HT1080 (cell line): ENCODE measurements at places on chromosomes 1 and 21.
A peak's percentile ranks its signal among the peaks of the same experiment; 100 is the strongest.

- peak; percentile 77 for DNase-seq
Observed at GRCh38 chr21:23968722-23969647, 1638.3 kb downstream of the MRPL39 start.

- no peak for DNase-seq
Observed at GRCh38 chr1:161113915-161114314, 3.9 kb downstream of the PFDN2 start.

GRCh38 chr1:93739472-93739871, 57.8 kb upstream of the BCAR3 start:
- DNase-seq = no peak

DNA sequence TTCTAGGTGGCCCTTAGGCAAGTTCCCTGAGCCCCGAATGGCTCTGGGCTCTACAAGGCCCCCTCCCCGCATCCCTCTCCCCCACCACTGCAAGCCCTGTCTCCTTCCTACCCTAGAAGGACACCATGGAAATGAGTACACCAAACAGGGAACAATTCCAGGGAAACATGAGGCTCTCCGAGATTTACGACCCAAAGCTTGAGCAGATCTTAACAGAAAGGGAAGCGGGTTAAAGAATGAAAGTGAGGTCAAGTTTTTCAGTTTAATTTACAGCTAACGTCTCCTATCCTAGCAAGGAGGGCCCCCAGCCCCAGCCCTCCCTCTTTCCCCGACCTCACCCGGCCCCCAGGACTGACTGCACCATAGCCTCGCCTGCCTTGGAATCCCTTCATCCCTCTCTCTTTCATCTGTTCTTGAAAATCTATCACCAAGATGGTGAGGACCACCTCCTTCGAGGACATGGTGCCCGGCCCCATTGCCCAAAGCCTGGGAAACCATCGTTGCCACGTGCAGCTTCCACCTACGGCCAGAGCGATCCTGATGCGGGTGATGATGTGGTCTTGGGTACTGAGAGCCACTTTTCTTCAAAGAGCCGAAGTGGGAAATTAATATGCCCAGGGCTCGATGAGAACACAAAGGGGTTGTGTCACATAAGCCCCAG, 30.5 kb downstream of the SIM2 start:
- no peak for DNase-seq

GRCh38 chr1:17161137-17161740, 42.0 kb upstream of the PADI2 start:
- peak; percentile 51 for DNase-seq

GRCh38 chr1:246279402-246279801, 227.7 kb downstream of the SMYD3 start:
- no peak for DNase-seq

GRCh38 chr1:115331558-115332331, 6.3 kb downstream of the NGF start:
- no peak for DNase-seq

GRCh38 chr1:50542362-50542761, 119.1 kb upstream of the DMRTA2 start:
- DNase-seq = no peak

DNA sequence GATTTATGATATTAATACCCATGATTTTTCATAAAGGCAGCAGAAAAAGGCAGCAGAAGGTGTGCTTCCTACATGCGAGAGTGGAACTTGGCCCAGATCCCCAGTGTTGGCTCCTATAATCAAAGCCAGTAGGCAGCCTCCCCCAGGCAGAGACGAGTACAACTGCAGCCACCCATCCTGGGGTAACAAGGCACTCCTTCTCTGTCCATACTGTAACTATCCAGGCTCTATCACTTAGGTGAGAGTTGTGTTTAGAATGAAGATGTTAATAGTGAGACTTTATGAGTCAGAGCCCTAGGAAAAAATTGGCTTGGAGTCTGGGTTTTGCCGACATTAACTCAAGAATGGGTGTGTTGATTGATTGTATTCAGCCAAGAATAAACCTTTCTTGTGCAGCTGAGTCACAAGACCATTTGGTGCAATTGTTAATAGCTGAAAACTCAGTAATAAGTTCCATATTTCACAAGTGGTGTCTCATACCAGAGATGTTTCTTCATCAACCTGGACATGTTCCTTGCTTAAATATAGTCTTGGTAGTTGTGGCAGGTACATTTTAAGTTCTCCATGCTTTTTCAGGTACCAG, 322.3 kb downstream of the DUSP10 start:
- DNase-seq = peak; percentile 23

DNA sequence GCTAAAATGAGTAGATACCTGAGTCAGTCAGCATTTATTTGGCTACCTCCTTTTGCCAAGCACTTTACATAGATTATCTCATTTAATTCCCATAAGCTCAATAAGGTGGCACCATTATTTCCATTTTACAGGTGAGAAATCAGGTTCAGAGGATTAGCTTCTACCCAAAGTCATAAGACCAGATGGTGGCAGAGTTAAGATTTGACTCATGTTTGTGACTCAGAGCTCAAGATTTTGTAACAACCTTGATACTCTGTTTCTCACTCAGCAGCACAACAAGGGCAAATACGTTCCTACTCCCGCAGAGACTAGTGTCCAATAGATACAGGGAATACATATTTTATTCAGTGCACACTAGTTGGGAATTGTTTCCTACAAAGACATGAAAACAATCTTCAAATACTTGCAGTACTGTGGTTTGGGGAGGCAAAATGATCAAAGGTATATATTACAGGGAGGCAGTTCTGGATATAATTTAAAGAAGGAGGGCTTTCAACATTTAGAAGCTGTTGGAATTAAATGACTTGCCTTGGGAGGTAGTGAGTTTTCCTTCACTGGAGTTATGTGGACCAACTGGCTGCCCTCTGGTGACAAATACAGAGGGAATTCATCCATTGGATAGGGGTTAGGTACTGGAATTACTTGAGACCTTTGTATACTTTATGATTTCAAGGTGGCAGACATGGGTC, 3.6 kb downstream of the LEPR start:
- peak; percentile 93 for DNase-seq

GRCh38 chr1:89545264-89546038, 20.8 kb downstream of the LRRC8B start:
- DNase-seq = peak; percentile 56

DNA sequence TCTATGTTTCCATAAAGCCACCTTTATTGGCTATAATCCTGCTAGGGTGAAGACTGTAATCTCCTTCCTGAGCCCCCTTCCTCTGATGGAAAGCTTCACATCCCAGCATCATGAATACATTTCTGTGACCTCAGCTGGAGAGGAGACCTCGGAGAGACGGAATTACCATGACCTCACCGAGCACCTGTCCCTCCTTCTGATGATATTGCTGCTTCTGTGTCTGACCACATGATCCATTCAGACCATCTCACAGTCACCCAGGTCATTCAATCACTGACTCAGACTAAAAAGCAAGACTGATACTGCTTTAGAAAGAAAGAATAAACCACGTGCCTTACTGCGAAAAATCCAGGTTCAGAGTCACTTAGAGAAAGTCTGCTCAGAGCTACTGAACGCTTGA, 8.8 kb downstream of the KCND3 start:
- no peak for DNase-seq

- no peak for DNase-seq
Observed at GRCh38 chr21:24727803-24728440, 879.4 kb downstream of the MRPL39 start.

GRCh38 chr1:67094191-67094590, 40.2 kb upstream of the SLC35D1 start:
- DNase-seq = no peak

- peak; percentile 60 for DNase-seq
Observed at GRCh38 chr1:180527101-180527669, 24.8 kb upstream of the ACBD6 start.

- peak; percentile 39 for DNase-seq
Observed at GRCh38 chr1:241485554-241485992, 34.0 kb downstream of the FH start.

DNA sequence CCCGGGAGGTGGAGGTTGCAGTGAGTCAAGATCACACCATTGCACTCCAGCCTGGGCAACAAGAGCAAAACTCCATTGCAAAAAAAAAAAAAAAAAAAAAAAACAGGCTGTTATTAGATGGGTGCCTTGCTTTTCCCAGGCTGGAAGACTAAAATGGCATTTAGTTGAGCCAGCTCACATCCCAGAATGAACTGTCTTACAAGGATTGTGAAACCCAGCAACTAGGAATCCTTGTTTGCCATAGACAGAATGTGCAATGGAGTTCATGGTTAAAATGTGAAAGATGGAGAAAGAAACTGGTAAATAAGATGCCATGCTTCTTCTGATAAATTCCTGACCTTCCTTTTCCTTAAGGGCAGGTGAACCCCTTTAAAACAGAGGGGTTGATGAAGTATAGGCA, 215.8 kb upstream of the GREM2 start:
- no peak for DNase-seq

DNA sequence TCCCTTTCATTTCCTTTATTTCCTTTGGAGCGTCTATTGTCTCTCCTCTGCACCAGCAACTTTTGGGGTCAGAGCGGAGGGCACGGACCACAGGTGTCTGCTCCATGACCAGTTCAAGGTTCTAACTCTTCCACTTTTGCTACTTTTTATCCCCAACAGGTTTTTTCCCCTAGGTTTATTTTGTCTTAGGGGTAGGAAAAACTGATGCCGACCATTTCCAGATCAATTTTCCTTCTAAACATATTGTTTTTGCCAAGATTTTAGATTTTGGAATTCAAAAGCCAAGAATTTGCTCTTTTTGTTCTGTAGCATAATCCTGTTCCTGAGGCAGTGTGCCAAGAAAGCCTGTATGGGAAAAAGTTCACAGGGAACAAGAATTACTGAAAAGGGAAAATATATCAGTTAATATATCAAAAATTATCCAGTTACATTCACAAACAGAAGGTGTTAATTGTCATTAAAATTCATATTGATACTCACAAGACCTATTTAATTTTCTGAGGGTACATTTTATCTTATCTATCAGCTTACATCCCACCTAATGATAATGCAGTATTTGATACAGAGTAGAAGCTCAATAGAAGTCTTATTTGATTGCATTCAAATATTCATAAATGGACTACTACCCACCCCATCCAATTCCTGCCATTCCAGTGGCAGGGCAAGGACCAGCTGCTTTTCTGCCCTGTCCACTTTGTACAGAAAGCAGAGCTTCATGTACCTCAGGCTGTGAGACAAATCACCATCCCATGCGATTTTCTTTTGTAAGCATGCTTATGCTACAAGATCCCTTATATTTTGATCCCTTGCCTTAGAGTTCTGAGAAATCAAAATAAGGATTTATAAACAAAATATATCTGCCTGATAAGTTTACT, 31.2 kb downstream of the TSEN15 start:
- DNase-seq = no peak

DNA sequence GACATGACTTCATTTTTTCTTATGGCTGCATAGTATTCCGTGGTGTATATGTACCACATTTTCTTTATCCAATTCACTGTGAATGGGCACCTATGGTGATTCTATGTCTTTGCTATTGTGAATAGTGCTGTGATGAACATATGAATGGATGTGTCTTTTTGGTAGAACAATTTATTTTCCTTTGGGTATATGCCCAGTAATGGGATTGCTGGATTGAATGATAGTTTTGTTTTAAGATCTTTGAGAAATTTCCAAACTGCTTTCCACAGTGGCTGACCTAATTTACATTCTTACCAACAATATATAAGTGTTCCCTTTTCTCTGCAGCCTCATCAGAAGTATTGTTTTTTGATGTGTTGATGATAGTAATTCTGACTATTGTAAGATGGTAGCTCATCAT, 361.7 kb upstream of the SGIP1 start:
- no peak for DNase-seq

DNA sequence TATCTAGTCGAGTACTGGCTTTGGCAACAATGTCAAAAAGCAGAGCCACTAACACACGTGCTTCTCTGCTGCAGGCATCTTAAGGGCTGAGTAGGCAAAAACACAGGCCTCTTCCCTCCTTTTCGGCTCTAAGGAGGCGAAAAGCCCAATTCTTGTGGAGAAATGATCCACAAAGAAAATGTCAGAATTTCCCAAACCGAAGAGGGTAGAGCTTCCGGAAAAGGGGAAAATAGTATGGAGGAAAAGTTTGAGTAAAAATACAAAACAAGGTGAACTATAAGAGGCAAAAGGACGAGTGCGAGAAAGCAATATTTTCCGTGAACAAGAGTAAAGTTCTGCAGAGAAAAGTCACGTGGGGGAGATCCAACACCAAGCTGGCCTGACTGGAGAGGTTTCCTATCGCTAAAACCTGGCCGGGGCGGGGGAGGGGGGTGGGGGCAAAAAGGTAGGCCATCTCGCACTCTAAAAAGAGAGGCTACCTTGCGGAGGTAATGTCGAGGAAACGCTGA, 551 bp downstream of the ZRANB2 start:
- no peak for DNase-seq

- DNase-seq = no peak
Observed at GRCh38 chr1:36107394-36107793, 17.6 kb downstream of the COL8A2 start.

DNA sequence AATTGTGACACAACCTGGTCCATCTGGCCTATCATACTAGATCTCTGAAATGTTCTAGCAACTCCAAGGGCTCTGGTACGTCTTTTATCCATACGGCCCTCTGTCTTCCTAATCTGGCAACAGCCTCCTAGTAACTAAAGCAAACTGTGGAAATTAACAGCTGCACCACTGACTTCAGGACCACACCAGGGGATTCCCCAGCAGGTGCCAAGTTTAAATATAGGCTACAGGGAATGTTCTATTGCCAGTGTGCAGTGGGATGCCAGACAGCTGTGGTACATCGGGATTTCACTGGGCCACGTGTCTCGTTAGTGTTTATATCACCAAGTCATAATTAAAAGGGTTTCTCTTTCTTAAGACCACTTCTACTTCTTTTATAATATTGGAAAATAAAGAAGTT, 94.3 kb downstream of the RGS2 start:
- DNase-seq = no peak

- no peak for DNase-seq
Observed at GRCh38 chr21:46503922-46504550, 45.3 kb downstream of the DIP2A start.

- no peak for DNase-seq
Observed at GRCh38 chr1:78387201-78387600, 103.6 kb upstream of the PTGFR start.

DNA sequence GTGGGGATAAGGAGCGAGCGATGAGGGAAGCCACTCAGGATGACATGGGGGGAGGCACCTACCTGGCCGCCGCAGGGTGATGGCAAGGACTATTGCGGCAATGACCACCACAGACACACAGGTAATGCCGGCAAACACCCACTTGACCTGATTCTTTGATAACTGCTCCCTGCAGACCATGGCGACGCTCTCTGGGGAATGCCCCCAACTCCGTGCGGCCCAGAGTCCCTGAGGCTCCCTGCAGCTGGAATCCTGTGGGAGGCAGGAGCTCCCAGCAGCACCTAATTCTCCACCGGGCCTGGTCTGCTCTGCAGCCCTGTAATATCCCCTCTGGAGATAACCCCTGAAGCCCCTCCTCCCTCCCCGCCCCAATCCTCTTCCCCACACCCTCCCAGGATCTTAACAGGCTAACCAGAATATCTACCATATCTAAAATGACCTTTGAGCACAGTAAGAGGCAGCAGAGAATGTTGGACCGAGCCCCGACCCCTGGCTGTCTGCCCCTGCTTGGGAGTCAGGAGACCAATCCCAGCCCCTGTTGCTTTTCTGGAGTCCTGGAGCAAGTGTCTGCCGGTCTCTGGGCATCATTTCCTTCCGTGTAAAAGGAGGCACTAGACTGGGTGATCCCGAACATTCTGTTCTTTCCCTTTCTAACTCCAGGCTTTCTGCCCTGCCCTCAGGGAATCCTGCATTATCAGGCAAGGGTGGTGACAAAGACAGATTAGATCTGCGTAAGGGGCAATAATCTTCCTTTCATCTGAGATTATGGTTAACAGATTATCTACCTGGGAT, at the start of gene FAM151A:
Gene FAM151A (minus strand): TSS at position 310 of the 792 bp plus-strand sequence. CDS start 130 bp downstream, at position 180.
- no peak for DNase-seq

- no peak for DNase-seq
Observed at GRCh38 chr1:36859926-36860325, 174.4 kb downstream of the GRIK3 start.

GRCh38 chr1:236281198-236281653, 532 bp downstream of the ERO1B start:
- peak; percentile 24 for DNase-seq
